ENCODE measurements at places on chromosomes 1 and 21. TPM values are rescaled to one million over a fixed set of nuclear protein-coding genes. Genes with fewer than 3 reads are reported as not detected.

GRCh38 chr1:198837278-198838021, 198.6 kb downstream of the PTPRC start:
- ATAC-seq = no peak

The DNAI4 gene
- 10.1 TPM for total RNA-seq

The CRP gene
- 0.27 TPM for total RNA-seq

The ISG15 gene
- total RNA-seq = 56.2 TPM

DNA sequence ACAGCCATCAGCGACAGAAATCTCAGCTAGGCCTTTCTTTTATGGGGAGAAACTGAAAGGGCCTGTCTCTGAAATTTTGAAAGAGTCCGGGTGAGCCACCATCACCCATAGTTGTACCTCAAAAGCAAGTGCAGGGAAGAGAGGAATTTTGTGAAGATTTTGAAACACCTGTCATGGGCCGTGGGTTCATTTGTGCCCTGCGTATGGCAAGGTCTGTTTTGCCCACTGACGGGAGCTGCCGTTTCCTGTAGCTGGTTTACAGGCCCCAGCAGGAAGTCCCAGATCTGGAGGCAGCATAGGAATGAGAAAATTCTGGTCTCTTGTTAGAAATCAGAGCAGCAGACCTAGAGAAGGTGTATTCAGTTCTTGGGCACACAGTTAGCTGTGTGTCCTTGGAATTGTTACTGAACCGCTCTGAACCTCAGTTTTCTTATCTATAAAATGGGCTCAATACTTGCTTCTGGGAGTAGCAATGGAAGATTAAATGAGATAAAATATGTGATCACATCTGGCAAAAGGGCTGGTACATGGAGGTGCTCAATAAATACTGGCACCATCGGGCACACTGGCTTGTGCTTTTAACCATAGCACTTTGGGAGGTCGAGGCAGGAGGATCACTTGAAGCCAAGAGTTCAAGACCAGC, 52.5 kb downstream of the MAN1C1 start:
- no peak for ATAC-seq
